Activated T-helper 2 cell treated with anti-CD3 and anti-CD28 coated beads, Interferon-gamma antibody, Interleukin-2, Interleukin-4, amounts not matched to agents 10 μg/mL and 5 μg/mL and 100 μg/mL, durations not matched to agents 14 hours and 24 hours and 36 hours (primary cell): ENCODE measurements at places on chromosomes 1 and 21.

GRCh38 chr1:21289700-21290545 lies at the start of gene ECE1:
Gene ECE1 (minus strand): TSS chr1:21290463. CDS start chr1:21290414, 49 bp downstream.
- peak; percentile 29 for DNase-seq

- no peak for DNase-seq
Measured at GRCh38 chr1:242448910-242449645, 75.4 kb downstream of the PLD5 start.

DNA sequence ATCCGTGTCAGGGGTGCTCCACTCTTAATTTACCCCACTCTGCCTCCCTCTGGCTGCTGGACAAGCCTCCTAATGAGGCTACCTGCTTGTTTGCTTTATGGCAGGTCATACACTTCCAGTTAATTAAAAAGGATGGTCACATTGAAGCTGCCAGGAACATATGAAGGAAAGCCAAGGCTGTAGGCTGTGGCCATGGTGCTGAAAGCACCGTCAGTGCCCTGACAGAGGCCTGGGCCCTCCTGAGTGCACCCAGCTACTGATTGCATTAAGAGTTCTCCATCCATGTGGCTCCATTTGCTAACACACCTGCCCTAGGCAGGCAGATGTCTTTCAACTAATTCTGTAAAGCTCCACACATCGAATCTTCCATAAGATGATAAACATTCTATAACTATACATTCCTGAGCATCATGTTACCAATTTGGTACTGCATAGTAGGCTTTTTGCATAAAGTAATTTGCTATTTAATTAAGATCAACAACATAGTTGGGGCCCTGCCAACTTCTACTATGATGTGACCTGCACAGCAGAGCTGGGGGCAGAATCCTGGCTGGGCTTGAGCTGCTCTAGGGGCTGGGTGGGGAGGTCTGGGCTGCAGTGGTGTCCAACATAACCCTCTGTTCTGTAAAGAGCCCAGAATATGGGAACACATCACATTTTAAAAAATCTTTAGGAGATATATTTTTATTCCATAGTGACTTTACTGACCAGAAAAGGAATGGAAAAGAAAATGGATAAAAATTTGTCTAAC lies 224.8 kb downstream of the SIPA1L2 start:
- DNase-seq = no peak

GRCh38 chr1:204741440-204741839 lies 55.9 kb upstream of the LRRN2 start:
- no peak for DNase-seq

DNA sequence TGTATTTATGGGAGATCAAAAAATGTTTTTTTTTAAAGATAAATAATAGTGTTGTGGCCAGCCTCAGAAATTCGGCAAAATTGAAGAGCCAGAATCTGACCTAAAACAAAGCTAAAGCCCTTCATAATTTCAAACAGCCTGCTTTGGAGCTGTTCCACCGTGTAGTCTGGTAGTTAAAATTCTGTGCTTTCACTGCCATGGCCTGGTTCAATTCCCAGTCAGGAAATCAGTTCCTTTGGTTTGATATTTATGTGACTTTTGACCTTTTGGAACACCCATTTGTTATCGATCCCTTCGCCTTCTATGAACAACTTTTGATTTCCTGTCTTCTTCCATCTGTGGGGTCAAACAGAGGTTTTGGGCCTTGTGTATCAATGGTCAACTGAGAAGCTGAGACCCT lies 179.8 kb downstream of the HFM1 start:
- no peak for DNase-seq

- no peak for DNase-seq
Measured at GRCh38 chr1:11948822-11949458, 14.4 kb downstream of the PLOD1 start.

GRCh38 chr1:55474168-55474786 lies 259.1 kb upstream of the USP24 start:
- no peak for DNase-seq

DNA sequence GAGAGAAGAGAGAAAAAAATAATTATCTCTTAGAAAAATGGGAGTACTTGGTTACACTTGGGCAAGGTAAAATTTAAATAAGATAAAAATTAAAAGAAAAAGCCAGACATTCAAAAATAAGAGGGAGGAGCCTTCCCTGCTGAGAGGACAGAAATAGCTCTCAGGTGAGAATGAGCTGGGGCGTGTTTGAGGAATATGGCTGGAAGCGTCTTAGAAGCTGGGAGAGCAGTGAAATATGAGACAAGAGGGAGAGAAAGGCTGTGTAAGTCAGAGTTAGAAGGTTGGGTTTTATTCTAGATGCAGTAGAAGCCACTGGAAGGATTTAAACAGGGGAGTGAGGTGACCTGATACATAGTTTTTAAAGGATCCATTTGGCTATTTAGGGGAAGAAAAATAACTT lies 154.2 kb upstream of the L1TD1 start:
- no peak for DNase-seq

- DNase-seq = no peak
Measured at GRCh38 chr1:3695326-3696217, 43.3 kb downstream of the TP73 start.

- no peak for DNase-seq
Measured at GRCh38 chr1:23801338-23801748, 789 bp upstream of the GALE start.

GRCh38 chr1:230104395-230105244 lies 37.6 kb downstream of the GALNT2 start:
- DNase-seq = peak; percentile 29

DNA sequence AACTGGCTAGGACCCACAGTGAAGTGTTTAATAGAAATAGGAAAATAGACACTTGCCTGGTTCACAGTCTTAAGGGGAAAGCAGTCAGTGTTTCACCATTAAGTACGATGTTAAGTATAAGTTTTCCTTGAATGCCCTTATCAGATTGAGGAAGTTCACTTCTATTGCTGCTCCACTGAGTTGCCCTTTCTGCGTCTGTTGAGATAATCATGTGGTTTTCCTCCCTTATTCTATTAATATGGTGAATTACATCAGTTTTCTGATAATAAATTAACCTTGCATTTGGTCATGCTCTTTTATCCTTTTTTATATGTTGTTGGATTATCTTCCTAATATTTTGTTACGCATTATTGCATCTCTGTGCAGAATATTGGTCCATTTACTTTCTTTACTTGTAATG lies 21.4 kb downstream of the UTS2 start:
- DNase-seq = no peak

DNA sequence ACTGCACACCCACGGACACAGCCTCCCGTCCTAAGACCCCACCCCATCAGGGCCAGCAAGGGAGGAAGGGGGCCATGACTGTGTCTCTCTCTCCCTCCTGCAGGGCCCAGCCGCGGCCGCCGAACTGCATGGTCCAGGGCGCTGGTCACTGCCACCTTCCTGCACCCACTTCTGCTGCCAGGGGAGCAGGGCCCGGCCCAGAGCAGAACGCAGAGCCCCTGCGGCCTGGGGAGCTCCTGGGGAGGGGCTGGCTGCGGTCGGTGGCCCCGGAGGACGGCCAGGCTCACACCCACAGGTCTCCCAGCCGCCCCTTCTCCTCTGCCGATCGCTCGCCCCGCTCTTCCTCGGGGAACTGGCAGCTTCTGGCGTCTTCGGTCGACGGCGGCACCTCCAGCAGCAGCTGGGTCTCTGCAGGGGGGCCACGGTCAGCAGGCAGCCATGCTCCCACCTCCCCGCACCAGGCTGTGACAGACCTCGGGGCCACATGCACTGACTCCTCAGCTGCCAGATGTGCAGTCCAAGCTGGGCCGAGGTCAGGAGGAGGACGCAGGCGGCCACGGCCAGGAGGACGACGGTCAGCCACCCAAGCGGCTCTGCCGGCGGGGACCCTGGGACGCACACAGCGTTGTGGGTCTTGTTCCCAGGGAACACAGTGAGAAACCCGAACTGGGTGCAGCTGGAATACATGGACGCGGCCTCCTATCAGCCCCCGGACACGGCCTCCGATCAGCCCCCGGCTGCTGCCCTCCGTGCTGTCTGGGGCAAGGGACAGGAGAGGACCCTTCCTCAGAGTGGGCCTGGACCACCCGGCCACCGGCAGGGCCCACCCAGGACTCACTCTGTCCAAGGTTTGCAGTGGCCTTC lies 2.6 kb downstream of the TNFRSF18 start:
- DNase-seq = no peak

- no peak for DNase-seq
Measured at GRCh38 chr1:8107897-8108296, 81.8 kb upstream of the ERRFI1 start.

- no peak for DNase-seq
Measured at GRCh38 chr1:204443260-204443619, 31.6 kb upstream of the PPP1R15B start.

GRCh38 chr1:111833334-111833733 lies 77.6 kb downstream of the DDX20 start:
- no peak for DNase-seq

GRCh38 chr1:32949519-32949918 lies 15.1 kb downstream of the RNF19B start:
- no peak for DNase-seq

DNA sequence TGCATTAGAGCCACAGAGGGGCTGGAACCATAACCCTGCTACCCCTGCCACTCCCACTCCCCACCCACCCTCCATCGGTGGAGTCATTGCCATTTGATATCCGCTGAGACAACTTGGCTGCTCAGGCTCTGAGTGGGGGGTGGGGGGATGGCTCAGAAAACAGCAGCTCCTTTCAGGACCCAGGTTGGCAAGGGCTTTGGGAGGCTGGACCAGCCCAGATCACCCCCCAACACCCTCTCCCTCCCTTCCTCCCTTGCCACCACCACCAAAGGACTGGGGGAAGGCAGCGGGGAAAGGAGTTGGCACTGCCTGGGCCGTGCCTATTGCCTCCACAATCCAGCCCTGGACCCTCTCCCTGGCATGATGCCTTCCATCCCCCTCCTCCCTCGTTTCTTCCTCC lies 1.7 kb downstream of the KCNJ10 start:
- no peak for DNase-seq

DNA sequence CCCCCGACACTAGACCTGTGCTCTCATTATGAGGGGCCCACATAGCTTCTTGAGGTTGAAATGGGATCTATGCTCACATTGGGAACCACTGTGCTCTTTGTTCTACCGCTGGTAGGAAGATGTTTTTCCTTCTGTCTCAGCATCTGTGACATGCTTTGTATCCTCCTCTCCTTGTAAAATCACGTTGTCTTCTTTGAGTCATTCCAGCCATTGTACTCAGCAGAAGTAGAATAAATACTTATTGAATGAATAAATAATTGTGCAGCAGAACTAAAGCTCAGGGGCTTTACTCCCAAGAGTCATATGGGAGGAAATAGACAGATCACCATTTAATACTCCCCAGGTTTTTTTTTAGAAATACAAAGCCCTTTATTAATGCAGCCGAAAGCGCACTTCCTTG lies 66.3 kb upstream of the EDEM3 start:
- DNase-seq = no peak

GRCh38 chr1:119012383-119012782 lies 24.2 kb upstream of the TBX15 start:
- no peak for DNase-seq

GRCh38 chr1:41411229-41411628 lies 50.0 kb downstream of the FOXO6 start:
- DNase-seq = no peak

GRCh38 chr1:157156058-157156541 lies 17.9 kb upstream of the ETV3 start:
- DNase-seq = peak; percentile 64

DNA sequence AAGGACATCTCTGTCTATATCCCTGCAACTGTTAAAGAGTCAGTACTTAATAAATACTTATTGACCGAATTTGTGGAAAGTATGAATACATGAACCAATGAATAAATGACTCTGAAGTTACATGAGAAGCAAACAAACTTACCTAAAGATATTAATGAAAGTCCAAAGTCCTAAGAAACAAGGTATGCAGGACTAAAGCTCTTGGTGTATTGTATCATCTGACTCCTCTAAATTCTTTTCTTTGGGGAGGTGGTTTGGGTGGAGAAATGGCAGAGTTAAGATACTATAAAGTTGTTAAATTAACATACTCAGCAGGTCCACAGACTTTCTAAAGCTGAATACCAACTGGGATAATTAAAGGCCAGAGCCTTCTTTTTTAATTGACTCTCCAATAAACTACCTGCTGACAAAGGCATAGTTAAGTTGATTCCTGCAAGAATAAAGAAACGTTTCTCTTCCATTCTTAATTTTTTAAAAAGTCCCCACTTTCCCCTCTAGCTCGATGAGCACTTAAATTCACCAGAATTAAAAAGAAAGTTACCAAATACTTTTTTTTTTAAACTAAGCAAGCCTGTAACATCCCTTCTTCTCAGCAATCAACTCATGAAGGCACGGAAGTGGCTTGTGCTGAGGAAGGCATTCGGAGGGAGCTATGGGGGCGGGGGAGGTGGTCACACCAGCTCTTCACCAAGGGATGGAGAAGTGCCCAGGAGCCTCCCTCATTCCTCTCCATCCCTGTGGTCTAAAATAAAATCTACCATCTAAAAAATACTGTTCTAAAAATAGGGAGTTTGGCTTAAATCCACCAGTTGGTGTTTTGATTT lies 61.1 kb downstream of the GADD45A start:
- no peak for DNase-seq

GRCh38 chr1:23177438-23178380 lies 9.1 kb upstream of the LUZP1 start:
- peak; percentile 35 for DNase-seq

DNA sequence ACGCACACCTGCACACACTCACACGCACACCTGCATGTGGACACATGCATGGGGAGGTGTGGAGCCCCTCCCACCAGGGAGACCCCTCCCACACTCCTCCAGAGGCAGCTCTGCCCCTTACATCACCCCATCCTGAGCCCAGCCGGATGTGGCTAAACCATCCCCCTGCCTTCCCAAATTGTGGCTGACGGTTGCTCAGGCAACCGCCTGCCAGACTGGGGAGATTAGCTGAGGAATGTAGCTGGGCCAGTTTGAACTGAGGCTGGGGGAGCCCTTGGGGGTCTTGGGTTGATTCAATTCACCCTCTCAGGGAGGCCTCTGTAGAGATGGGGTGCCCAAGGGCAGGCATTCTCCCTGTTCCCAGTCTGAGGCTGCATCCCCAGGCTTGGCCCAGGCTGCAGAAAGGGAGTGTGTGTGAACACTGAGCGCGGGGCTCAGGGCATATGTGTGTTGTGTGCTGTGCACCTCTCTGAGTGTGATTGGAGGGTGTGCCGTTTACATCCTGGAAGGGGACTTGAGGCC lies 12.9 kb downstream of the PTPRU start:
- no peak for DNase-seq

GRCh38 chr1:66993076-66993475 lies 60.9 kb downstream of the SLC35D1 start:
- DNase-seq = no peak

DNA sequence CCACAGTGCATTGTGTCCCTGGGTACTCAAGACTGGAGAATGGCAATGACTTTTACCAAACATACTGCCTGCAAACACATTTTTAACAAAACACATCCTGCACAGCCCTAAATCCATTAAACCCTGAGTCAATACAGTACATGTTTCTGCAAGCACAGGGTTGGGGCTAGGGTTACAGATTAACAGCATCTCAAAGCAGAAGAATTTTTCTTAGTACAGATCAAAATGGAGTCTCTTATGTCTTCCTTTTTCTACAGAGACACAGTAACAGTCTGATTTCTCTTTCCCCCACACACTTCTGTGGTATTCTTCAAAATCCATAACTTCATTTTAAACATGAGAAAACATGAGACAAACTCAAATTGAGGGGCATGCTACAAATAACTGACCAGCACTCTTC lies 13.9 kb downstream of the BMP8A start:
- no peak for DNase-seq

- DNase-seq = no peak
Measured at GRCh38 chr21:46165098-46165497, 9.7 kb upstream of the FTCD start.
